Stimulated activated CD4-positive, alpha-beta T cell treated with anti-CD3 and anti-CD28 coated beads, Interleukin-15, amount 100 ng/mL, for 48 hours (primary cell): ENCODE measurements at places on chromosomes 5 and 9.

DNA sequence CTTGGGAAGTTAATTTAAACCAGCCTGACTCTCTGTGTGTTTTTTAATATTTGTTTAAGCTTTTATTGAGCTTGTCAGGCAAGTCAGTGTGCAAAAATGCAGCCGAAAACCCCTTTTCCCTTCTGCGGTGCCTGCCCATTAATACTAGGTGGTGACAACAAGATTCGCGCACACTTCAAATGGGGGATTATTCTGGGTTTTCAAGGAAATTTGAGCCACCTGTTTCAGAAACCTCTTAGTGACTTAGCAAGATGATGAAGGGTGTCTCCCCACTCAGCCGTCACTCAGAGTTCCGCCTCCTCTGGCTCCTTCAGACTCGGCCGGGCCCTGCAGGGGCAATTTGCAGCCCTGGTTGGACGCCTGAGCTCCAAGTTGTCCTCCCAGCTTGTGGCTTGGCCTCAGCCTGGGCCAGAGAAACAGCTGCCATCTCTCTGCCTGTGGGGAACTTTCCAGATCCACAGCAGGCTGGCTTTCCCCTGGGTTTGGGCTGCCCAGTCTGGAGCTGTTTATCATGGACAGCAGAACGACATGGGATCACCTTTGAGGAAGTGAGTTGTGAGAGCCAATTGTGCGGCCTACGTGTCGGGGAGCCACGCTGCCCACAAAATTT lies 75.9 kb downstream of the SPRY4 start:
- DNase-seq, result no peak

DNA sequence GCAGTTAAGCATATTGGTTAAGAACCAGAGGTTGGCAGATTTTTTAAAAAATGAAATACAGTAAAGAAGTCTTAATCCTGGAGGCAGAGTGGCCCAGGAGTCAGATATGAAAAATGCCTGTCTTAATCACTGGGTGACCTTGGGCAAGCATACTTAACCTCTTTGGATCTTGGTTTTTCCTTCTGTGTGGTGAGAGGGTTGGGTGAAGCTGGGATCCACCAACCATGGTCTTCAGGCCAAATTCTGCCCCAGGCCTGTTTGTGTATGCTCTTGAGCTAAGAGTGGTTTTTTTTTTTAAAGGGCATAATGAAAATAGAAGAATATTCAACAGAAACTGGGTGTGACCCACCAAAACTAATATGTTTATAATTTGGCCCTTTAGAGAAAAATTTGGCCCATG lies 20.0 kb upstream of the TEX48 start:
- DNase-seq, result no peak

DNA sequence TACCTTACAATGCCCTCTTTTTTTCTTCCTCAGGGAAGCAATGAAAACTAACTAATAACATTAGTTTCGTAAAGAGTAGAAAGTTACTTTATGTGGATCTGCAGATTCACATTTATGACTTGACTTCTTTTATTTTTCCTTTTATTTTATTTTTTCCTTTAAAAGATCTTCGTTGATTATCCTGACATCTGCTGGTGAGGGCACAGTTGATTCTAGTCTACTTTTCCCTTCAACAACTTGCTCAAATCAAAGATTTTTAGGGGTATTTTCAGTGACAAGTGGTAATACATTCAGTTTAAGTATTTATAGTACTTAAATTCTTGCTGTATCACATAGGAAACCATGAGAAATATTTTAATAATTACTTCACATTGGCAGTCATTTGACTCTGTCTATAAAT lies 4.9 kb downstream of the EDIL3 start:
- no peak for DNase-seq

- no peak for DNase-seq
These were observed 251.8 kb downstream of the NNT start for GRCh38 chr5:43854697-43855292.

DNA sequence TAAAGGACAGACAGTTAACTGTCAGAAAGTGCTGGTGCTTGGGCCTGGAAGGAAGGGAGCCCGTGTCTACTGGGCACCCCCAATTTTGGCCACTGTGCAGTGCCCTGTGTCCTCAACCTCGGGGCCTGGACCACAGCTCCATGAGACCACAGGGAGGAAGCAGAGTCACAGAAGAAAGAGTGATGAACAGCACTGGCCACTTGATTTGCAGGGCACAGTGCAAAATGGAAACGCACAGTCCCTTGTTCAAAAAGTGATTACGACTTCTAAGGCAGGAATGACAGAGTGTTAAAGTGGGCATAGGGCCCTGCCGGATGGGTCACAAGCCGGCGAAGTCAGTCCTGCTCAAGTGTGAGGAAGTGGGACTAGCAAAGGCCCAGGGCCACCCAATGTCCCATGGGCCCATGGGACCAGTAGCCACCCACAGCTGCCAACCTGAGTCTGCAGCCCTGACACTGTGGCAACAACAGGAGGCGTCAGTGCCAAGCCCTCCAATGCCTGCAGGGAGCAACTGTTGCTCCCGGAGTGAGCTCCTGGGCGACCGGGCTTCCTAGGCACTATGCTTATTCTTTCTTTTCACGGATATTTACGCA lies 85.4 kb downstream of the ADAMTS2 start:
- no peak for DNase-seq

- no peak for DNase-seq
These were observed 1.9 kb upstream of the CRB2 start for GRCh38 chr9:123353984-123354591.

DNA sequence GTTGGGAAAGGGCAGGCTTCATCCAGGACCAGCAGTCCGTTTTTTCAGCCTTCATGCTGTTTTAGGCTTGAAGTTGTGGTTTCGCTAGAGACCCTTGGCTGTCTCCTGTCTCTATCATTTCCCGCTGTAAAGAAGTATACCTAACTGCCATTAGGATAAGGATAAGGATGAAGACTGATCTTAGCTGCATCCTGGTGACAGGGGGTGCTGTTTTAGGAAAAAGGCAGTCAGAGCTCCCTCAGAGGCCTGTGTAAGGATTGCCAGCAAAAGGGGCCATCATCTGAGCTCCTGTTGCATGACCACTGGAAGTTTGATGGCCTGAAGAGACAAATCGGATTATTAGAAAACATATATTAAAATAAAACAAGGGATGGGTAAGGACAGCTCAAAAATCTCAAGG lies 64.8 kb upstream of the FGF10 start:
- no peak for DNase-seq

DNA sequence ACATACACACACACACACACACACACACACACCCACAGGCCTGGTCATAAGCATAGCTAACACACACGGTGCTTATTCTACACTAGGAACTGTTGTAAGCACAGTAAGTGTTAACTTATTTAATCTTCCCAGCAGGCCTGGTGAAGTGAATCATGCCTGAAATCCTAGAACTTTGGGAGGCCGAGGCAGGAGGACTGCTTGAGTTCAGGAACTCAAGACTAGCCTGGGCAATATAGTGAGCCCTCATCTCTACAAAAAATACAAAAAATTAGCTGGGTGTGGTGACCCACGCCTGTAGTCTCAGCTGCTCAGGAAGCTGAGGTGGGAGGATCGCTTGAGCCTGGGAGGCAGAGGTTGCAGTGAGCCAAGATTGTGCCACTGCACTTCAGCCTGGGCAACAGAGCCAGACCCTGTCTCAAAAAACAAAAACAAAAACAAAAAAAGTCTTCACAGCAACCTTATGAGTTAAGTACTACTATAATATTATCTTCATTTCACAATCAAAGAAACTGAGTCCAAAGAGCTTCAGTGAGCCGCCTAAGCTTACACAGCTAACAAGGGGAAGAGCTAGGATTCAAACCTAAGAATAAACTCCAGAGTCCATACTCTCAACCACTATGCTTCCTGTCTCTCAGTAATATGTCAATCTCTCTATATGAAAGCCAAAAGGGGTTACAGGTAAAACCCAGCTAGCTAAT lies 2.3 kb downstream of the MEGF9 start:
- DNase-seq, result no peak

DNA sequence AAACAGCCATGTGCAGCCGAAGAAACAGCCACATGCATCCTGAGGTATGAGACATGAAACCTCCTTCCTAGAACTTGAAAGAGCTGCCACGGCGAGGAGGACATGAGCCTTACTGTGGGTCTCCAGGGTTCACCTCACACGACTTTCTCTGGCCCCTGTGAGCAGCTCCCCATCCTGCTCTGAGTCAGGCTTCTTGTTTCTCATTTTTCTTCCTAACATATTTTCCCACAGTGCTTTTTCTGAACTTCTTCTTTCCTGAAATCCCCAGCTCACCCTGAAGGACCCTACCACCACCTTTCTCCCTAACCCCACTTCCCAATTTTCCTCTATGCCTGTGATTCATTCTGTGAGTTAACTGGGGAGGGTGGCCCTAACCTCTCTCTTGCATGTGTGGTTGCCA lies 33.7 kb upstream of the ADRB2 start:
- DNase-seq, result no peak

DNA sequence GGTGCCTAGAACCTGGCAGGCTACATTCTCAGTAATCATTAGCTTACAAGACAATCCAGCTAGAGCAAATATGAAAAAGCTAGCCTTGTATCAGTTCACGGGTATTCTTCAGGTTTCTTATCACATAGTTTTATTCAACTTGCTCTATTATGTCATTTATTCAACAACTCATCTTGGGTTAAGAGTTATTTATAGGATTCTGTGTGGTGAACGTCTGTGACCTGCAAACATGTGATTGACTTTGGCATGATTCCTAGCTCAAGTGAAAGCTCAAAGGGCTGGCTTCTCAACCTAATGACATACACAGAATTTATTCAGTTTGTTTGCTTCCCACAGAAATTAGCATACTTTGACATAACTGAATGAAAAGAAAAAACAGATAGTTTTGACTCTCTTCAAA lies 173.1 kb downstream of the PLPPR1 start:
- DNase-seq, result no peak

GRCh38 chr9:5958273-5958672 lies 57.2 kb downstream of the RANBP6 start:
- DNase-seq, result no peak

DNA sequence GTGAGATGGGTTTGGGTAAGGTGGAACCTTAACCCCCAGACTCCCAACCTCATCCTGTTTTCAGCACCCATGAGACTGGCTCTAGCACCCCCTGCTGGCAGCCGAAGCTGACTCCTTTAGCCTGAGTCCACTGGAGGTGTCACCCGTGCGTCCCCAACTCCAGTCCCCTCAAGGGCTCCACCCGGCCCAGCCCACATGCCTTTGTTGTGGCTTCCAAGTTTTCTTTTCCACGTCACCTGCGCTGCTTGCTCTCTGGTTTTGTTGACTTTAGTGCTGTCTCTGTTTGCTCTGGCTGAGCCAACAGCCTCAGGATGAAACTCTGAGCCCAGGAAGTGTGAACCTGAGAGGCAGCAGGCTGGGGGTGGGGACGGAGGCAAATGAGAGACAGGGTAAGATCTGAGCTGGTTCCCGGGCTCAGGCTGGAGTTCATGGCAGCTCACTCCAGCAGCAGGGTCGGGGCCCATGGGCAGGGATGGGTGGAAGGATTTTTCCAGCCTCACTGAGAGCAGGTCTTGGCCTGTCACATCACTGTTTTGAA lies 13.2 kb upstream of the AQP7 start:
- peak; percentile 92 for DNase-seq

DNA sequence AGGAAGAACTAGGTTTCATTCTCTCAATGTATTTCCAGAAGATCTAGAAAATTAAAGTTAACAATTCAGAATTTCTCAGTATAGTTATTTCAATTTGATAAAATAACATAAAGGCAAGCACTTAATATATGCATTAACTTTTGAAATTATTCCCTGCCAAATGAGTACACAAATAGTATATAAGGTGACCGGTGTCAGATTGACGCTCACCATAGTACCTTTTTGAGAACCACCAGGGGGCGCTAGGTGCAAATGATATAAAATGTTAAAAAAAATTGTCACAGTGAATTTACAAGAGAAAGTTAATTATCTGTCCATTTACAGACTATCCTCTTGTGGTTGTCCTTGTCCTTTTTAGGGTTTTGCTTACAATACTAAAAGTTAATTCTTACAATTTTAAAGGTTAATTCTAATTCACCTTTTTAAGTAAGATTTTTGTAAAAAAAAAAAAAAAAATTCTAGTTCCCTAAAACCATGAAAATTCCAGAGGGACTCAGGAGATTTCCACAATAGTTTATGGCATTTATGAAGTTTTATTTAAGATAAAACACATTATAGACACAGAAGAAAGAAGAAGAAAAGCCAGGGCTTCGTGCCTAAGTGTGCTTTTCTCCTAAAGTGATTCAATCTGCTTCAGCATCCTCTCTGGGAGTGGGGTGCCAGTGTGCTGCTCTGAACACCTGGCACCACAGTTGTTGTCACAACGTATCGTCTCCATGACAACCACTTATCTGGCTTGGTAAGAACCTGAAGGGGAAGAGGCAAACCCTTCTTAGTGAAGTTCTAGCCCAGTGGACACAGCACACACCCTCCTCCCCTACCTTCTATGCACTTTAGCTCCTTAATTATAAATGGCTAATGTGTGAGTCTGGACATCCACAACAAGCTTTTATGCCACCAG lies 1.7 kb downstream of the ADAMTS16 start:
- peak; percentile 12 for DNase-seq

DNA sequence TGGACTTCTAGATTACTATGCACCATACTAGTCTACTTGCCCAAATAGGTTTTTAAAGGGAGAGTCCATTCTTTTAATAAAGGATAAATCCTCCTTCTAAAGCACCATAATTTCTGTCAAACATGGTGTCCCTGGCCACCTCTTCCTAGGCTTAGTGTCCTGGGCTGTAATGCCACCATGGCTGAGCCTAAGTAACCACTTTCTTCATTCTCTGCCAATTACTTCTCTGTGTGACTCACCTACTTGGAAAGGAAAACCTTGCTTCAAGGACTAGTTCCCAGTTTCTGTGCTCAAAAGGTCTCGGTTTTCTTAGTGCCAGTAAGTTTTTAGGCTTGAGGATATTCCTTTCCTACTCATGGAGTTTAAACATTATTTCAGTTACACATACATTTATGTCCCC lies 273.4 kb downstream of the DENND1A start:
- DNase-seq, result no peak

GRCh38 chr9:37446401-37446800 lies 18.8 kb downstream of the ZBTB5 start:
- no peak for DNase-seq

DNA sequence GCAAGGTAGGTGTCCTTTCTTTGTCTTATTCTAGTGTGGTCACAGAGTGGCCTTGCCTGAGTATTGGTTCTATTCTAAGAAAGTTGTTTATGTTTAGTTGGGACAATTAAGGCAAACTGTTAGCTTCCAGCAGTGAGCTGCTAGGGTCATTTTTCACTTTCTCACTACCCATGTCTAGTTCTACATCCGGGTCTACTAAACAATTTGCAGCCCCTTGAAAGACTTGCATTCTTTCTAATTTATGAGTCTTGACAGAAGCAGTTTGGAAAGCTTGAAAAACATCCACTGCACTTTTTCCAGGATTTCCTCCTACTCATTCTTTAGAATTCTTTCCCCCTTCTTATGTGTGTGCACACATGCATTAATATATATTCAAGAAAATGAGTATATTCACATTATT lies 892.2 kb upstream of the ACO1 start:
- no peak for DNase-seq

- DNase-seq, result no peak
These were observed 44.7 kb upstream of the ZNF608 start for GRCh38 chr5:124790895-124791732.
